Activated T-cell treated with anti-CD3 and anti-CD28 coated beads for 24 hours (primary cell): ENCODE measurements at places on chromosomes 12 and 14.

GRCh38 chr14:67620217-67620785 is 581 bp downstream of the ARG2 start:
- no peak for DNase-seq

- no peak for DNase-seq
Measured at GRCh38 chr12:21819678-21820077, 45.2 kb upstream of the KCNJ8 start.

GRCh38 chr12:3604286-3604685 is 113.3 kb downstream of the PRMT8 start:
- DNase-seq, result no peak

DNA sequence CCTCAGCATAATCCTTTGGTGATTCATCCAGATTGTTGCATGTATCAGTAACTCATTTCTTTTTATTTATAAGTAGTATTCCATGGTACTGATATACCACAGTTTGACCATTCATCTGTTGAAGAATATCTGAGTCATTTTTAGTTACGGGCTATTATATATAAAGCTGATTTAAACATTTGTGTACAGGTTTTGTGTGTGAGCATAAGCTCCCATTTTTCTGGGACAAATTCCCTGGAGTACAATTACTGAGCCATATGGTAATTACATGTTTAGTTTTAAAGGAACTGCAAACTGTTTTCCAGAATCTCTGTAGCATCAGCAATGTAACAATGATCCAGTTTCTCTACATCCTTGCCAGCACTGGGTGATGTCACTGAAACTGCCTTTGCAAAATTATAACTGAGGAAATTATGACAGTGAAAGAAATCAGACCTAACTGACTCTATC is 236.2 kb upstream of the KRR1 start:
- DNase-seq, result no peak

- no peak for DNase-seq
Measured at GRCh38 chr14:94612580-94613554, 676 bp downstream of the SERPINA3 start.

GRCh38 chr12:14696265-14696741 is at the start of gene GUCY2C:
Gene GUCY2C, minus strand, starts transcription at chr12:14696599. Its CDS starts 151 bp downstream, at chr12:14696448.
- no peak for DNase-seq
